ENCODE measurements at places on chromosomes 2 and 18. TPM values are rescaled to one million over a fixed set of nuclear protein-coding genes. Genes with fewer than 3 reads are reported as not detected.

DNA sequence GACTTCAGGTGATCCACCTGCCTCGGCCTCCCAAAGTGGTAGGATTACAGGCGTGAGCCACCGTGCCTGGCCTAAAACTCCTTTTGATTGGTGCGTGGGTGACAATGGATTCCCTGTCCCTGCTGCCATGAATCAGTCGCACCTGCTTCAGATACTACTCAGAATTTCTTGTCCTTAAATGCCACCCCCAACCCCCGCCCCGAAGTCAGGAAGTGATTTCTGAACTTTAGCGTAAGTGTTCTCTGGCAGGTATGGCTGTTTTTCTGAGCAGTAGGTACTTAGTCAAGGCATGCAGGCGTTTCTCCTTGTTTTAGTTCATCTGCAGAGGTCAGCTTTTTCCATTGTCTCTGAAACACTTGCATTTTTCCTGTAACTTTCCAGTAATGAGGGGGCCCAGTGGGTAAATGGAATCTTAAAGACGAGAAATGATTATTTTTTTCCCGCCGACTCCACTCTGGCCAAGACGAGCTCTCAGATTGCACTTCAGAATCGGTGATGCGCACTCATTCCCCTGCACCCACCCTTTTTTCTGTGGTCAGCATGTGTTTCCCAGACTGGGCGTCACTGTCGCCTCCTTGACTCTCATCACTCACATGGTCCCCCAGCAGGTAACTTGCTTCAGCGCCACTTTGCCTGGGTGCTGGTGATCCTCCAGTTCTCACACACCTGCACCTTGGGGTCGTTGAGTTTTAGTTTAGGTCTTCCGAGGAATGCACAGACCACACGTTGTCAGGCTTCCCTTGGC lies 179.7 kb downstream of the GBX2 start:
- DNase-seq: no peak

The IL1F10 gene
- total RNA-seq: not detected

GRCh38 chr2:197868206-197868605 lies 63.8 kb downstream of the PLCL1 start:
- DNase-seq: no peak

The SCN9A gene
- total RNA-seq: 4.0 TPM

The CAPN14 gene
- total RNA-seq: not detected

The PPP1R1C gene
- 0.11 TPM for total RNA-seq

The PRKD3 gene
- 38.2 TPM for total RNA-seq

Data from esophagus muscularis mucosa (tissue), 4 donors.